ENCODE measurements at places on chromosomes 12 and 14.

DNA sequence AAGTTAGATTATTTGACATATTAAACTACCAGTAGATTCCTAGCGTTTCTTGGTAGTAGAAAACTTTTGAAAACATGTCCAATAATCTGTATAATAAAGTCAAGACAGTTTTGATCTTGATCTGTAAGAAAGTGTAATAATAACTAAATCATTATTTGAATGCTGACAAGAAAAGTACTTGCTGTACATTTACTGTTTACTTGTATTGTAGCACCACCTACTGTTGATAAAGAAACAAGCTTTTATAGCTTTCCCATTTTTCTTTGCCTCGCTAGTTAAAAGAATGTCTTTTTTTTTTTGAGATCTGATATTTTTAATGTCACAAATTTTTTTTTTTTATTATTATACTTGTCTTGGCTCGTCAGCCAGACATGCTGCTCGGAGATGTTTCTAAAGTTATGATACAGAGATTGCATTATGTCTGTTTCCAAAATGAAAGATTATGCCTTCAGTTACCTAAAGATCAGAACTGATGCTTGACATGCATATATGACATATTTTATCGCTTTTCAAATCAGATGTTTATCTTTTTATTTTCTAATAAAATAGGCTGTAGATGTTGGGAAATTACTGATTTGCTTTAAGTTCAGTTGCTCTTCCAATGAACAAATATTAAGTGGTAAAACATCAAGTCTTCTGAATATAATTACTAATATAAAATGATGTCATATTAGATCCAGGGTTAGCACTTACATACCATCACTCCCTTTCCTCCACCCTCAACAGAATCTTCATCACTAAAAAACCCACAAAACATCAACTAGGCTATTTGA lies 140.5 kb downstream of the AKAP6 start:
- DNase-seq = peak; percentile 49

GRCh38 chr12:25937096-25937495 lies 21.4 kb upstream of the RASSF8 start:
- DNase-seq = no peak

DNA sequence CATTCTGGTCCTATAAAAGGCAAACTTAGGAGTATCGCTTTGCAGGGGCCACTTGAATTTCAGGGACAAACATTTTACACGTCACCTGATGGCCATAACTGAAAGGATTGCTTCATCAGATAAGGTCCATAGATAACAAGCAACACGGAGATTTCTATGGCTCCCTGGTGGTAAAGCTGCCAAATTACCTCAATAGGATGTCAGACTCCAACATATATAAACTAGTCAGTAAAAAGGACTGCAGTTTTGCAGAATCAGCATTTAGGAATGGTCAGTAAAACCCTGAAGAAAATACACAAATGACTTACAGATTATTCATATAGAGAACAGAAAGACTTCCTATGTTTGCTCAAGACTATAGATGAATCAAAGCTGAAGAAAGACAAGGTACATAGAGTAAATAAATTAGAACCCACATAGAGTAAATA lies 66.1 kb upstream of the GRIP1 start:
- DNase-seq = no peak

DNA sequence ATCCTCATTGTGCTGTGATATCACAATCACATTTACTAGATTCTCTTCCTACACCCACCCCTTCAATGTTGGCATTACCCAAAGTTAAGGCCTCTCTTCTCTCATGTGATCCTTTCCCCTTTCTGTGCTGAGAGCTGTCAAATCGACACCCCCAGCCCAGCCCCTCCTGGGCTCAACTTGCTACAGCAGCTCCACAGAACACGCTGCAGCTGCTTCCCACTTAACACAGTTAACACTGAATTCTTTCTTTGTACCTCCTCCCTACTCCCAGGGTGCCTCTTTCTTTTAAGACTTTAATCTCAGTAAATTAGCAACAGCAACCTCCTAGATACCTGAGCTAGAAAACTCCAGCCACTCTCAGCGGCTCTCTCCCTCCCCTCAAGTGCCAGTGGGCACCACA lies 17.8 kb downstream of the SPTB start:
- no peak for DNase-seq

GRCh38 chr12:115074617-115075016 lies 390.6 kb upstream of the TBX3 start:
- DNase-seq = no peak

DNA sequence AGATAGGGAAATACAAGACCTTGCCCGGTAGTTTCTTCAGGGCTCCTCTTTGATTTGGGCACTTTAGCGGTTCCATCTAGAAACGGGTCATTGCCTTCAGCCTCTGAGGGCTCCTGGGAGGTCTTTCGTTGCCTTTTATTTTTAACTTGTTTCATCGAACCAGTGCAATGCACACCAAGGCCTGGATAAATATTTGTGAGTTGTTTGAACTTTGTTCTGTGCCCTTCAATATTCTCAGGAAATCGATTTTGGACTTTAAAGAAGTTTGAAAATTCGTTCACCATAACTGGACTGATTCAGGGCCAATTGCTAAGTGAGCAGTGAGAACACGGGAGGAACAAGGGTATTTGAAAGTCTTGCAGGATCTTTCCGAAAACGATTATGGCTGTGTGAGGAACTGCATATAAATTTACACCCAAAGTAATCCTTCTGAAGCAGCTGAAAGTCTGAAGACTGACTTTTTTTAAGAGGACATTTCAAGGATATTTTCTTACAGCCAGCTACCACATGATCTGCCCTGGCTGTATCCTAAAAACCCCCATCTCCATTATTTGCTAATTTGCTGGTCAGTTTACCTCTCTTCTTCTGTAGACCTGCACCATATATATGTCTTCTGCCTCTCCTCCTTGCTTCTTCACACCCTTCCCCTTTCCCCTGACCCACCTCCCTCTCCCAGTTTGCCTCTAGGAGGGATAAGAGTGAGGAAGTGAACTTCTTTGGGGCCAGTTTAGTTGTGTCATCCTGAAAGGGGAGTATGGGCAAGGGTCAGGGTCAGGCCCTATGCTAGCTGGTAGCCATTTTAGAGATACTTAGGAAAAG lies 8.0 kb downstream of the DUSP6 start:
- DNase-seq = no peak

DNA sequence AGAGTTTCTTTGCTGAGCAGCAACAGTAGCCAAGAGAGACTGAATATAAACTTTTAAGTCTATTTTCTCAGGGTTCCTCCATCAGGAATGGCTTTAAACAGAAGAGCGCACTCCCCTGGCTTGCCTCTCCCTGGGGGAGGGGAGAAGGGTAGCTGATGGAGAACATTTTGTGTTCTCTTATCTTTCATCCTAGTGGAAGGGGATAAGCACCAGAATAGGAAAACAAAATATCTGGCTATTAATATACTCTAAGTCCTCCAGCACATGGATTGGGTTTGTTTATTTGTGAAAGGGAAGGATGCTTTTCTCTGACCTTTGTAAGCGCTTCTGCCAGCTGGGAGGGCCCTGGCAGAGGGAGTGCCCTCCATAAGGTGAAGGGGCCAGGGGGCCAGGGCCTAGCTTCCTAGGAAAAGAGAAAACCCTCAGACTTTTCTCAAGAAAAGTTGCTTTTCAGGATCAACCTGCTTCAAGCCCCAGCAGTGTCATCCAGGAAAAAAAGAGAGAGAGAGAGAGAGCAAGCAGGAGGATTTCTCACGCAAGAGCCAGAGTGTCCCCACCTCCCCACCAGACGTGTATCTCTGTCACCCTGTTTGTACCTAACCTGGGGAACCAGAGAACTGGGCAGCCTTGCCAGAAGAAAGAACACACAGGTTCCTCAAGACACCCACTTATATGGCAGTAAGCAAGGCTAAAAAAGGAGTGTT lies 34.3 kb upstream of the ATP2A2 start:
- no peak for DNase-seq

GRCh38 chr14:21509432-21510143 lies 1.6 kb downstream of the METTL3 start:
- no peak for DNase-seq

DNA sequence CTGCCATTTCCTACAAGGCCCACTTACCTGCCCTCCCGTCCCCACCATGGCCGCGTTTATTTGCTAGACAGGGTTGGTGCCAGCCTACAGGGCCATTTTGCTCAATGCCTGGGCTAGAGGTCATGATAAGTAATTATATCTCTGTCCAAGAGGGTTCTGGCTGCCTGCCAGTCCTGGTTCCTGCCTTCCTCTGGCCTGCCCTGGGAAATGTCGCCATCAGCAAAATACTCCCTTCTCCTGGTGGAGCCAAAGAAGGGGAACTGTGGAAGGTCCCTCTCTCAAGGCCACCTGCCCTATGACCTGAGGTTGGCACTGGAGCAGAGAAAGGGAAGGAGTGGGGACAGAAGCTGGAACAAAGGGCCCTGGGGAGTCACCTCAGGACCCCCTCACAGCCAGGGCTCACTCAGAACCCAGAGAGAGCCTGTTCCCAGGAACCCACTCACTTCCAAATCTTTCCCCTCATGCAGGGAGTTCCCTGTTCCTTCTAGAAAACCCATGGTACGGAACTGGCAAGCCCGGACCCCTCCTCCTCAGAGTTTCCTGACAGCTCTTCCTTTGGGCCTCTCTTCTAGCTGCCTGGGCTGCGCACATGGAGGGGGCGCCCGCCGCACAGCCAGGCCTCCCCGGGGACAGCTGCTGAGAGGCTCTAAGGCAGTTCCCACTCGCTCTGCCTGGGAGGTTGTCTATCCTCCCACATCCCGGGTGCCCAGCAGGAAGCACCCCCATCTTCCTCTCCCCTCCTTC lies 280.5 kb downstream of the DPF3 start:
- DNase-seq = no peak

- DNase-seq = no peak
Measured at GRCh38 chr12:50397117-50397650, 775 bp upstream of the FAM186A start.

- no peak for DNase-seq
Measured at GRCh38 chr12:33994857-33995808, 27.2 kb upstream of the ALG10 start.

DNA sequence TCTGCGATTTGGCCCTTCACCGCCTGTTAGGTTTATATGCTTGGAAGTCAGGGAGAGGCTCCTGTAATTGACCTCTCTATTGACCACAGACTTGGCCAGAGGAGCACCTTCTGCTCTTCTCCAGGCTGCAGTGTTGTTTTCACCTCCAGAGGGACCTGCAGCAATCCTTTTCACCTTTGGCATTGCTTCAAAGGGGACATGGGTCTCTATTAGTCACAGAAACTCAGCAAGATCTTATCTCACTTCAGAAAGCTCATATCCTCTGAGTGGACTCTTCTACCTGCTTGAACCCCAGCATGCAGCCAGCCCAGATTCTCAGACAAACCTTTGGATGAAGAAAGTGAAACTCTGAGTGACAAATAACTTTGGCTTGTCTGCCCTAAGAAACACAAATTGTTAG lies 339.3 kb downstream of the NRXN3 start:
- no peak for DNase-seq

DNA sequence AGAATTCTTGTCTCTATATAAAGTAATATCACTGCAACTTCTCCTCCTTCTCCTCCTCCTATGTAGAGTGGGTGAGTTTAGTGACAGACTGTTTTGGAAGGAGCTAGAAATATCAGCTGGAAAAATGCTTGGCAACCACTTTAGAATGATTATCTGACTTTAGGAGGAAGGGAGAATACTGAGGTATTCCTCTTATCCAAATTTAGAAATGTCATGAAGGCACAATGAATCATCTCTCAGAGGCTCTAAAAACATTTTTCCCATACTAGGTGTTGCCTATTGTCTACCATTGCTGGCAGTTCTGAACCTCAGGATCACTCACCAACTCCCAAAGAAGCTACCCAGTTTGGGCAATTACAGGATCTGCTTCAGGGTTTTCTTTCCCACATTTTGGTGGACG lies 306.6 kb upstream of the ATP2B1 start:
- peak; percentile 73 for DNase-seq
